AG08396 (cell line): ENCODE measurements at places on chromosomes 11 and 22.

- DNase-seq = no peak
Observed at GRCh38 chr22:17955590-17956379, 68.6 kb downstream of the MICAL3 start.

GRCh38 chr11:11422411-11423128 lies 69.5 kb upstream of the CSNK2A3 start:
- no peak for DNase-seq

DNA sequence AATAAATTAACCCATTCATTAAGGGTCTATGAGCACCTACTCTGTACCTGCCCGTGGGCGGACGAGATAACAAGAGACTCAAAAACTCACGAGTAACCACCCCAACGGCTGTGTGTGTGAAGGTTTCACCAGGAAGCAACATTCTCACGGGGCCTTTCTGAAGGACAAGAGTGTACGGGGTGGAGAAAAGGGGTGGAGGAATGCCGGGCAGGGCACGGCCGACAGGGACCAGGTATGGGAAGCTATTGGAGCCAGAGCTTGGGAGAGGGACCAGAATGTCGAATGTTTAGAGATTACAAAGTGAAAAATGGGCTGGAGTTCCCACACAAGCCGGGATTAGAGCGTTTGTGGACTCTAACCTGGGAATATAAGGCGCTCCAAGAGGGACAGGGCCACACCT lies 1.6 kb downstream of the KMT5B start:
- no peak for DNase-seq

GRCh38 chr11:134267966-134268365 lies 8.2 kb upstream of the GLB1L3 start:
- DNase-seq = no peak

- DNase-seq = no peak
Observed at GRCh38 chr11:62917906-62918502, 3.2 kb downstream of the CHRM1 start.

DNA sequence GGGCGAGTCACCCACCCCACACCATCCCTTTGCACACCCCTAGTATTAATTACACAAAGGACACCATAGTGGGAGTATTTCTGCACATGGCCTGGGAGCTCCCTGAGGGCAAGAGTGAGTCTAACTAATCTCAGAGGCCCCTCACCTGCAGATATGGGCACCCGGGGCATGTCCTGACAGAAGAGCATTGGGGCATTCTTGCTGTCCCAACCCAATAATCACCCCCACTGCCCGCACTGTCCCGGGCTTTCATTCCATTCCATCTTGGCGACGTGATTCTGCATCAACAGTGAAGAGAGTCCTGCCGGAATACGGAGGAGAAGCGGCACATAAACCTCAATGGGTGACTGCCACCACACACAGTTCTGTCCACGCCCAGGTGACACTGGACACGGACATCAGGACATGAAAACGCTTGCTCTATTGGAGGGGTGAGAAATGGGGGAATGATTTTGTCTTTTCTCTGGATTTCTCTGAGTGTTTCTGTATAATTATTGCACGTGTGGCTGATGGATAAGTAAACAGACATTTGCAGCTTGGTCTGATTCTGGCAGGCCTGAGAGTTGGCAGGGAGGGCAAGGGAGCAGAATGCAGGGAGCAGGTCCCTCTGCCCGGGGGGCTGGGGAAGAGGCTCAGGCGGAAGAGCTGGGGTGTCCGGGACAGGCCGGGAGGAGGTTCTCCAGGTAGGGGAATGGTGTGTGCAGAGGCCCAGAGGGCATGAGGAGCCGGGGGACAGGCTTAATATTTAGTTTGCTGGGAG lies 38.2 kb downstream of the SCUBE1 start:
- DNase-seq = no peak

DNA sequence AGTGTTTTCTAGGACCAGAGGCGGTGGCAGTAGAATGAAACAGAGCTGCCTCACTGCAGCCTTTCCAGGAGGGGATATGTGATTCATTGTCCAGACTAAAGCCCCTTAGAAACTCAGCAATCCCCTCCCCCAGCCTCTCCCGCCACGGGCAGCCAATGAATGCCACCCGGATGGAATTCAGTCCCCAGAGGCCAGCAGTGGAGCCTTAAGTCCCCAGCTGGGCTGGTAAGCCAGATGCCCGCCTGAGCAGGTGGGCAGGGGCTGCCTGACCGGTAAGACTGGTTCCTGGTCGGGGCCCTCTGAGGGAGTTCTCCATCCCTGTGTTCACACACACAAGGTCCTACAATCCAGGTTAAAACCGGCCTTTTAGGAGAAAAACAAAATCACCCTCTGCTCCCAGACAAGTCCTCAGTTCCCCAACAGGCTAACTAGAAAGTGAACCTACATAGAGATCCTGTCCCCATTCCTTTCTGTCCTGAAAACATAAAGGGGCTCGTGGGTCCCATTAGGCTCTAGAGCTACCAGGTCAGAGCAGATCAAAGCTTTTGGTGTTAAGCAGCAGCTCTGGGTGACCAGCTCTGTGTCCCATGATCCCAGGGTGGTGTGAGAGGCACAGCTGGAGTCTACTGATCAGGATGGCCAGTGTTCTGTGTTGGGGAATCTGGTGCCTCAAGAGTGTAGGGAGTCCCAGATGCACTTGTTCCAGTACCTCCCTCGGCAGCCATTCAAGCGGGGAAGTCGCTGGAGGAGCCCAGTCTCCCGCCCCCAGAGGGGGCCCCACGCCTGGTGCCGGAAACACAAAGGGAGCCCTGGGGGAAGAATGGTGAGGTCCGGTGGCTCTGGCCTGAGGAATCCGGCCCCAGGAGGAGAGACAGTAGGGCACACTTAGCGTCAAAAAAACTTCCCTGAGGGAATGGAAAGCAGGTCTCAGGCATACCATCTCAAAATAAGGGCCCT lies 2.6 kb downstream of the PATZ1 start:
- DNase-seq = no peak

GRCh38 chr11:75147875-75148263 lies 3.0 kb upstream of the SLCO2B1 start:
- no peak for DNase-seq

- DNase-seq = no peak
Observed at GRCh38 chr11:118763041-118763440, 27.9 kb downstream of the DDX6 start.

DNA sequence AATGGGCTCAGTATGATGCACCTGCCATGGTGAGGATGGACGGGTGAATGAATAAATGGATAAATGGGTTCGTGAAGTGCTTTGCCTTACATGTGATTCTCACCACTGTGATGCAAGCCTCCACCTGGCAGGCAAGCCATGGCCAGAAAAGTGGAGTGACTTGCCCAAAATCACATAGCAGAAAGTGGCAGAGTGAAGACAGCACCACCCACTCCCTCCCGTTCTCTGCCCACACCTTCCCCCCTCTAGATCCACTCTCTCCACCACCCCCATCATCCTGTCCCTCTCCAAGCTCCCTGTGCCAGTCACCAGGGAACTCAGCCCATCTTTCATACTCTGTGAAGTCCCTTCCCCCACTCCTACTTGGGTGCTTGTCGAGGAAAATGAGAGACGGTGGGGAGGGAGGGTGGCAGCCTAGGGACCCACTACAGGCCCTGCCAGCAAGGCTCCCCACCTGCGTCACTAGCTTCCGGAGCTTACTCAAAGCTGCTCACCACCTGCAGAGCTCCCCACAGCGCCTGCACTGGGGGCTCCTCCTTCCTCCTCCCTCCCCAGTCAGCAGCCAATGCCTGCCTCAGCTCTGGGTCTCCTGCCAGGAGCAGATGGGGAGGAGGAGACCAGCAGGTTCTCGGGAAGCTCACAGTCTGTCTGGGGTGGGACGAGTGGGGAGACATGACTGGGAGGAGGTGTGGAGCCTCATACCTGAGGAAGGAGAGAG lies 82.3 kb downstream of the PDE2A start:
- no peak for DNase-seq
